Left ventricle myocardium inferior (tissue), 1 donor: ENCODE measurements at places on chromosomes 11 and 22. TPM values are rescaled to one million over a fixed set of nuclear protein-coding genes. Genes with fewer than 3 reads are reported as not detected.

GRCh38 chr22:43840431-43840830 lies 21.9 kb downstream of the SULT4A1 start:
- DNase-seq: no peak

GRCh38 chr11:68691402-68691784 lies 7.0 kb downstream of the GAL start:
- DNase-seq: no peak

DNA sequence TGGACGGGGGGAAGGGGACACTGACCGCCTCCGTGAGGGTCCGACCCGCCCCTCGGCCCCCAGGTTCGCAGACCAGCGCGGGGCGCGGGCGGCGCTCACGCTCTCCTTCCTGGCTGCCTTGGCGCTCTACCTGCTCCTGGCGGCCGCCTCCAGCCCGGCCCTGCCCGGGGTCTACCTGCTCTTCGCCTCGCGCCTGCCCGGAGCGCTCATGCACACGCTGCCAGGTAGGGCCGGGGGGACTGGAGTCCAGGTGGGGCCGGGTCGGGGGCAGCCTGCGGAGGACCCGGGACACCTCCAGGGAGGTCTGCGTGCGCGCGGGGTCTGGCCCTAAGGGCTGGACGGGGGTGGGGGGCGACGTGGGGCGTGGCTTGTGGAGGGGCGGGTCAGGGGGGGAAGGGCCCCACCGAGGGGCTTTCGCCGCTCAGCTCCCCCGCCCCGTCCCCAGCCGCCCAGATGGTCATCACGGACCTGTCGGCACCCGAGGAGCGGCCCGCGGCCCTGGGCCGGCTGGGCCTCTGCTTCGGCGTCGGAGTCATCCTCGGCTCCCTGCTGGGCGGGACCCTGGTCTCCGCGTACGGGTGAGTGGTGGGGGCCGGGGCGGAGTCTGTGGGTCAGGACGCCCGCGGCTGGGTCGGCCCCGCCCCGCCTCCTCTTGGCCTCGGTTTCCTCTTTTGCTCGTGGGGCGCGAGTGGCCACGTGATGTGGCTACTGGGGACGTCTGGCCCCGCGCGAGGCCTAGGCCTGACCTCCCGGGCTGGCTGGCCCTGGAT lies 19.9 kb downstream of the PHLDA2 start:
- DNase-seq: no peak

GRCh38 chr11:3381794-3382193 lies 2.8 kb upstream of the ZNF195 start:
- DNase-seq: no peak

Gene AGBL2
- 0.38 TPM for total RNA-seq
